A172 (cell line): ENCODE measurements at places on chromosomes 11 and 22. TPM values are rescaled to one million over a fixed set of nuclear protein-coding genes. Genes with fewer than 3 reads are reported as not detected.

GRCh38 chr11:128904656-128905344 lies 13.6 kb downstream of the KCNJ5 start:
- peak; percentile 63 for DNase-seq

- DNase-seq = no peak
Observed at GRCh38 chr11:108025387-108026080, 16.8 kb downstream of the CUL5 start.

DNA sequence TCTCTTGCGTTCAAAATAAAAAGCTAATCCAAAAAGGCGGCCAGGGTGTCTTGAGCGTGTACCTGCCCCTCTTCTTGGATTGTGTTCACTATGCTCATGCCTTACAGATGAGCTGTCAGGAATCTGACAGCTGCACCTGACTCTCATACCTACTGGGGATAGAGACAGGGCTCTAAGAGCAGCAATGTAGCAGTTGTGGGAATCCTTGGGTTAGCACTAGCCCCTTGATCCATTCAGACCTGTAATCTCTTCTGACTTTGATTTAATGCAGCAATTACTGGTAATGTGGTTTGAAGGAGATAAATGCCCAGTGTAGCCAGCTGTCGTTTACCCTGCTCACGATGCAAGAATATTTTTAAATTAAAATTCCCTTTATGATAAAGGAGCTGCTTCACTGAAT lies 145.8 kb downstream of the APOL5 start:
- DNase-seq = no peak

DNA sequence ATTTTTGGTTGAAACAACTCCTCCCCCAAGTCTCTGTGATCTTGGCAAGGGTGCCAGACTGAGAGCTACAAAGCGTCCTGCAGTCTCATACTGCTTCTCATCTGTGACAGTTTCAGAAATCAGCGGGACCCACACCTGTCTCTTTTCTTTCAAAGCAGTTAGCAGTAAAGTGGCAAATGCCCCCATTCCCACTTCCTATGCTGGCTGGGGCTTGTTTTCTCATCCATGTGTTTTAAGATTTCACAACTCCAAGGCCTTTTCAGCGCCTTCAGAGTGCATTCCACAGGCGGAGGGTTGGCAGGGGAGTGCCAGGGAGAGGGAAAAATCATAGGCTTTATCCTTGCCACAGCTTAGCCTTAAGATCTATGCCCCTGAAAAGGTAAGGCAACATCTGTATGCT lies 493.5 kb downstream of the OPCML start:
- no peak for DNase-seq

DNA sequence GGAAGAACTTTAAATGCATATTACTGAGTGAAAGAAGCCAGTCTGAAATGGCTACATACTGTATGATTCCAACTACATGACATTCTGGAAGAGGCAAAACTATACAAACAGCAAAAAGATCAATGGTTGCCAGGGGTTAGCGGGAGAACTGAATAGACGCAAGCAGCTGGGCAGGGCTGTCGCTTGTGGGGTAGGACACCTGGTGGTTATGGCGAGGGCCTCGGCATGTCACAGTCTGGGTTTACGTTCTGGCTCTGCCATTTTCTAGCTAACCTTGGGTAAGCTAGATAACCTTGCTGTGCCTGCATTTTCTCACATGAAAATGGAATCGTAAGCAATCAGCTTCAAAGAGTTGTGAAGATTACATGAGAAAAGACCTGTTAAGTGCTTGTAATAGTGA lies 55.2 kb upstream of the SYT13 start:
- no peak for DNase-seq

GRCh38 chr11:130806746-130807145 lies 109.5 kb downstream of the SNX19 start:
- no peak for DNase-seq

DNA sequence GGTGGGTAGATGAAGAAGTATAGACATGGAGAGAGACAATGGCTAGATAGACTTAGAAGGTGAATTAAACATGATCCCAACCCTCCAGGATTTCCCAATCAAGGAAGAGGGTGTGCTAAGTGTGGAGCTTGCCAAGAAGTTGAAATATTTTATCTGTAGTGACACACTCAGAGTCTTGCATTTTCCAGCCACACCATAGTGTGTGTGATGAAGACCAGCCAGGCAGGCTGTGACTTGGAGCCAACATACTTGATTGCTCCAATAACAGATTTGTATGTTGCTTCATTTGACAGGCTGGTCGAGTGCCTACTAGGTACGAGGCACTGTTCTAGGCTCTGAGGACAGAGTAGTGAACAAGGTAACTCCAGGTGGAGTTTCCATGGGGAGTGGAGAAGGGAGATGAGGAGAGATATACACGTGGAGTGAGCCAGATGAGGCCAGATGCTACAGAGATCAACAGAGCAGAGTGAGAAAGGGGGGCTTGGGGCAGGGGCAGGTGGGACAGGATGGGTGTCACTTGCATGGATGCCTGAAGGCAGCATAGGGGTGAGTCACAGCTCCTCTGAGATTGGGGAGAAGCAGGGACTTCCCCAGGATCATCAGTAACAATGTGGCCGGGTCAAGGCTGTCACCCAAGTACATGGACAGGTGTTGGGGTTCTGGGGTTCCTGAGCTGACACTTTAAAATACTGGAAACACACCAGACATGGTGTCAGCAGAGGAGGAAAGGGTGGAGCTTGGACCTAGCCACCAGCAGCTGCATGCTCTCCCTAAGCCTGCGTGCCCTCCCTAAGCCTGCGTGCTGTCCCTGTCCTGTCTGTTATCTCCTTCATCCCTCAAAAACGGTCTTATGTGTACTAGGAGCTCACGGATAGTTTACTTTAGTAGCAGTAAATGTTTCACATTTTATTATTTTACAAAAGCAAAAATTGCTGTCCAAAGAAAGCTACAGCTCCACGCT lies 23.6 kb downstream of the PDGFB start:
- peak; percentile 32 for DNase-seq

ARSA gene
- total RNA-seq = 12.8 and 14.3 TPM in 2 replicates

HBG2 gene
- total RNA-seq = 1.1 and 1.6 TPM in 2 replicates
